ENCODE measurements at places on chromosomes 2 and 18. TPM values are rescaled to one million over a fixed set of nuclear protein-coding genes. Genes with fewer than 3 reads are reported as not detected.

DNA sequence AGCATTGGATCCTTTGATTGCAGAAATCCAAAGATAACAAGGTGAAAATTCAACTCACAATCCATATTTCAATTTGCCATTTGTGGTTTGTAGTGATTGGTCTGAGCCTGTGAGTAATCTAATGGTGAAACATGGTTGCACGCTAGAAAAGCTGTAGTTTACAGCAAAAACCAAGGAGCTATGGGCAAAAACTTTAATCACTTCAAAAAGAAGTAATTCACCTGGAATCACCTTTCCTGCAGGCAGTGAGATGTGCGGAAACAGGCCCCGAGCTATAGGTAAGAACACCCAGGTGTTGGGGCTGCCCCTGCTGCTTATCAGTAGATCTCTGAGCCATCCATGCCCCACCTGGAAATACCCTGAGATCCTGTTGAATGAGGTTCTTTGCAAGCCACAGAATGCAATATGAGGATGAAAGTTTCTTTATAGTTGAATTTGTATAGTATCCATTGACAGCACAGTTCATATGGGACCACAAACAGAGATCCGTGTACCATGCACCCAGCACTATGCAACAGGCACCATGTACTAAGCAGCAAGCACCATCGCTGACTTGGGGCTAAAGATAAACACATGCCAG lies 208.2 kb downstream of the SPP2 start:
- DNase-seq = no peak

DNA sequence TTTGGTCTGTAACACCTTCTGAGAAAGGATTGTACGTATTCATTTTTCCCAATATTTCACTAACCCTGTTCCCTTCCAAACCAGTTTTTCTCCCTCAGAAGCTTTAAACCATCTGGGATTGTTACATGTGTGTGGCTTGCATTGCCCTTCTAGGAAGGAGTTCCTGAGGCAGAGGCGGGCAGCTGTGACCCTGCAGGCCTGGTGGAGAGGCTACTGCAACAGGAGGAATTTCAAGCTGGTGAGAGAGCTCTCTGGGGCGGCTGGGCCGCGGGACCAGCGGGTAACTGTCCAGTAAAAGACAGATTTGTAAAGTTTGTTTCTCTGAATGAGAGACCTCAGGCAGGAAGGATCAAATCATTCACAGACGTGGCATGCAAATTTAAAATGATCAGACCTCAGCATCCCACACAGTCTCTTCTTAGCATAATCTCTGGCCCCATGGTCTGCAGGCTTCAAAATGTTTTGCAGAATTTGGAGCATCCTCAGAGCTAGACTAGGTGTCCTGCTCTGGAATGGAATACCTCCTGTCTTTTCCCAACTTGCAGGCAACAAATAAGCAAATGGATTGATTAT lies 40.2 kb upstream of the GPR17 start:
- no peak for DNase-seq

The TMEM198 gene
- total RNA-seq = 1.8 TPM

GRCh38 chr2:23283-23682 lies 23.0 kb downstream of the FAM110C start:
- DNase-seq = no peak

DNA sequence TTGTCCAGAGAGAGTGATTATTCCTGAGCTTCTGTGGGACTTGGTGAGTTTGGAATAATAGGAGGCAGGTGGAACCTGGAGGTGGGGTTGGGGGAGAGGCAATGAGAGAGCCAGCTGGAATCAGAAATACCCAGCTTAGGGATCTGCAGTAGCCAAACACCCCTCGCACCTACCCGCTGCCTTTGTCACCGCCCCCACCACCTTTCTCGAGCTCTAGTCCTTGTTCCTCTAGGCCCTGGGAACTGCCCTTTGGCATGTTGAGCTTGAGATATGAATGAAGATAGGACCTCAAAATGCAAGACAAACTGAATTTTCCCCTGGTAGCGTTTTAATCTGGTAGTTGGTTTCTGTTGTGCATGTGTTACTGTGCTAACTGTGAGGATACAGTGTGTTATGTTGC lies 242.9 kb downstream of the PTPRM start:
- DNase-seq = no peak

DNA sequence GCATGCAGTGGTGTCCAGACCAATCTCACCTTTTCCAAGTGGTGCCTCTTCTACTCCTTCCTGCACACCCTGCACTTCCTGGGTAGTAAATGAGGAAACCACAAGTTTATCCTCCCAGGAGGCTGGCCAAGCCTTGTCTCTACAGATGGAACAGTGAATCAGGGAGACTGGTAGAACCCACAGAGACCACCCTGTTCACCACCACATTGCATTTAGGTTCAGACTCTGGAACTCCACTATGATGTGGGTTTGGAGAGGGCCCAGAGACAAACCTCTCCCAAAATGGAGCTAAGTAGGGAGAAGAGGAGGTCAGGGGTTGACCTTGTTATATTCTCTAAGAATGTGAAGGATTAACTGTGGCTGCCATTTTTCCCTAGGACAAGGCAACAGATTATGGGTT lies 102.8 kb upstream of the FZD7 start:
- DNase-seq = no peak

- DNase-seq = peak; percentile 50
These were observed 74.1 kb downstream of the CABYR start for GRCh38 chr18:24212939-24213338.

- DNase-seq = peak; percentile 37
These were observed 47.1 kb downstream of the SLC4A1AP start for GRCh38 chr2:27710640-27711430.

The GDF7 gene
- total RNA-seq = not detected

GRCh38 chr2:138964418-138964817 lies 184.2 kb upstream of the NXPH2 start:
- DNase-seq = no peak

The CREG2 gene
- not detected for total RNA-seq

GRCh38 chr2:165443511-165443910 lies 26.0 kb upstream of the CSRNP3 start:
- no peak for DNase-seq

- DNase-seq = no peak
These were observed 73.3 kb upstream of the OTOS start for GRCh38 chr2:240213476-240214421.

The TDRD15 gene
- not detected for total RNA-seq

The CIB4 gene
- not detected for total RNA-seq

The RTP5 gene
- total RNA-seq = not detected

The GPR35 gene
- total RNA-seq = 1.8 TPM

DNA sequence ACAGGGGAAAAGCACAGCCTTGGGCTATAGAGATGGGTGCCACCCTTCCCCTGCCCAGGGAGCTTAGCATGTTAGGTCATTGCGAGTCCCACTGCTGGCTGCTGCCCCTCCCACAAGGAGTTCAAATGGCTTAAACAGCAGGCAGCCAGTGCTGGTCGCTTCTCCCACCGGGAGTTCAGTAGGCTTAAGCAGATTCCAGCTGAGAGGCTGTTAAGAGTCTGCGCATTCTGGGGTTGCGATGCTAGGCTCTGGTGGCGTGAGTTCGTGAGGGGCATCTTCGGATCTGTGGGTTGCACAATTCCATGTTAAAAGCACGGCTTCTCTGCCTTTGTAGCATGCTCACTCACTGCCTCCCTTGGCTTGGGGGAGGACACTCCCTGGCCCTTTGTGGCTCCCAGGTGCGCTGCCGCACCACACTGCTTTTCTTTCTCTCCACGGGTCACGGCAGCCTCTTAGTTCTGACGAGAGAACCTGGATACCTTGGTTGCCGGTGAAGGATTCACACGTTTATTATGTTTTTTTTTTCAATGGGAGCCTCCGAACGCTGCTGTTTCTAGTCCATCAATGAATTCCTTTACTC lies 93.2 kb downstream of the UNC80 start:
- DNase-seq = no peak

The ABCG8 gene
- total RNA-seq = 0.07 TPM

The DLGAP1 gene
- total RNA-seq = 0.13 TPM

- DNase-seq = no peak
These were observed 234.2 kb downstream of the CDH2 start for GRCh38 chr18:27942706-27943105.

- no peak for DNase-seq
These were observed 595.0 kb downstream of the STK39 start for GRCh38 chr2:167652401-167652800.

- no peak for DNase-seq
These were observed 47.1 kb downstream of the ACSL3 start for GRCh38 chr2:222907790-222908441.

GRCh38 chr2:217045700-217046475 lies 186.0 kb upstream of the TNP1 start:
- DNase-seq = no peak

DNA sequence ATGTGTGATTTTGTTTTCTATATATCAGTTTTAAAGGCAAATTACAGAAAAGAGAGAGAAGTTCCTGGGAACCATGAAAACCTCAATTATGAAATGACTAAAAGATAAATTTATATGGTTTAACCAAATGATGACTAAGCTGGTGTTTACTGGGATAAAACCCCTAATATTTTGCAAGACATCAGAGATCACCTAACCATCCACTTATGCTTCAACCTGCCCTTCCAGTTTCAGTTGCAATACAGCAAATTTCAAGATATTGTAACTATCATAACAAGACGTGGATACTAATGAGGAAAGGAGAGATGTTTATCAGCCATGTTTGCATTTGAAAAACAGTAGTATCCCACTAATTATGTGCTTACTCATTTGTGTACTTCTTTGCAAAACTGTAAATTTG lies 108.2 kb downstream of the GAREM1 start:
- no peak for DNase-seq

The MOGAT1 gene
- not detected for total RNA-seq

- DNase-seq = no peak
These were observed 155.1 kb downstream of the SS18 start for GRCh38 chr18:25935356-25935755.

DNA sequence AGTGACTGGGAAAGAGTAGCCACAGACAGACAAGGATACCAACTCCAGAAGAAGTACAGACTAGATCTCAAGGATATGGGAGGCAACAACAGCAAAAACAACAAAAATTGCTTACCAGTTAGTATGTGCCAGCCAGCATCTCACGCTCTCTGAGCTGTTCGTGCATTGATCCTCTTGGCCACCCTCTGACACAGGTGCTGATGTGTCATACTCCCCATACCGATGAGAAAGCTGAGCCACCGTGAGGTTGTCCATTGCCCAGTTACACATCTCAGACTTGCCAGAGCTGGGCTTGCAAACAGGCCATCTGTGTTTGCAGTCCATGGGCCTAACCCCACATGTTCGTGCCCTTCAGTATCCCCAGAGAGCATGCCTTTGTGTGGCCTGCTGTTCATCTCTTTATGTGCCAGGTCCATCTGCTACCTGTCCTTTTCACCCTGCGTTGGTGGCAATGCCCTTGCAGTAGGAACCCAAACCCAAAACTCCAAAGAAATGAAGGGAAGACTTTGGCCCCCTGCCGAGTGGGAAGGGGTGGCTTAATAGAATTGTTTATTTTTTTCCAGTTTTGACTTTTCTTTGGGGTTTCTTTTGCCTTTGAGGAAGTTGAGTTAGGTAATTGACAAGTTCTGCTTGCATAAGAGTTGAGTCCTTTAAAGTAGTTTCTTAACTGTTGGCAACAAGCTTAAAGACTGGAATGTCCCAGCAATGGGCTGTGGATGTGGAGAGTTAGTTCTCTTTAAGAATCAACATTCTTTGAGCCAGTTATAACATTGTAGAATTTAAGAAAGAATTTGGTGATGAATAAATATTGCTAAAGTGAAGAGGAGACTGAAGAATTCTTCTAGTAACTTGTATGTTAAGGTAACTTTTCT lies 46.7 kb downstream of the LYPD6B start:
- DNase-seq = no peak

- no peak for DNase-seq
These were observed 15.8 kb downstream of the CWC22 start for GRCh38 chr2:179991344-179991743.

GRCh38 chr2:56128235-56128634 lies 55.6 kb upstream of the CCDC85A start:
- DNase-seq = no peak

The PDE1A gene
- 3.8 TPM for total RNA-seq

DNA sequence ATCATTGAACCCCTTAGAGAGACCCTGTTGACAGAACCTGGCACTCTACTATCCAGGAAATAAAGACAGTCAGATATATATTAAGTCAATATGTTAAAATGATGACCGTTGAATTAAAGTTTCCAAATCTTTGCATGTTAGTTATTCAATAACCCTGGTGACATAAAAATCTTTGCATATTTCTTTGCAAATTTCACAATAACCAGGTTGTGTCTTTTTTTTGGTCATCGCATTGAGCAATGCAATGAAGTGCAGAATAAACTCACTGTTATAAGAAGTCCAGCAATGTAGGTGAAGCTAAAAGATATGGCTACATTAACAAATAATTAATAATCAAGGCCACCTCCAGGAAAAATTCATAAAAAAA lies 596.9 kb downstream of the NYAP2 start:
- DNase-seq = no peak

The ARHGEF4 gene
- total RNA-seq = 5.6 TPM

DNA sequence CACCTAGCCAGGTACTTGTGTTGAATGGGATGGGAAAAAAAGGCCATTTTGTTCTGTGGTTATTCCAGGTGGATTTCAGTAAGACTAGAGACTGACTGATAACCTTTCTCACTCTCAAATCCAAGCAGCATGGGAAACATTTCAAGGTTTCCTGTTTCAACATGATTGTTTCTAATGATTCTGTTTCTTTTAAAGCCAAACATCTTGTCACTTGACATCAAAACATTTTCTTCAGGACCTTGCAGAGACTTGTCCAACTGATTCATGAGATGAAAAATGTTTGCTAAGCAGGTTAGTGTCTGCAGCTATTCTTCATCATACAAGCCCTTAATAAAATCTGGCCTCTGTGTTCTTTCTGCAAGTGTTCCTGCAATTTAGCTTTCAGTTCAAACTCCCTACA lies 456.5 kb upstream of the CWC22 start:
- no peak for DNase-seq

DNA sequence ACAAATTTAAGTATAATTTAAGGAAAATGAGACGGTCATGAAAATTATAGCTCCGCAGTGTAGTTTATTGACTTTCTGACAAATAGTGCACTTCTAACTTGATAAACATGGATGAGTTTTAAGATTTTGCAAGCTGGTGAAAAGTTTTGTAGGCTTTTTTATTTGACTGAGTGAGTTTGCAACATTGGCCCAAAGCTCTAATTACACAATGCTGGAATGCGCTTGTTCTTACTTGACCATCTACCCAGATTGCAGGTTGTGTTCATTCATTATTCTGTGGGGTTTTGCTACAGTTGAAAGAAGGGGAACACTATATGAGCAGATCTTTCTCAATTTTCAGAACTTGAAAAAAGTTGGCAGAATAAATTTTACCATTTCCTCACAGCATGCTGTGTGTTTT lies 13.5 kb downstream of the SPOPL start:
- no peak for DNase-seq

The TRABD2A gene
- total RNA-seq = 0.68 TPM

DNA sequence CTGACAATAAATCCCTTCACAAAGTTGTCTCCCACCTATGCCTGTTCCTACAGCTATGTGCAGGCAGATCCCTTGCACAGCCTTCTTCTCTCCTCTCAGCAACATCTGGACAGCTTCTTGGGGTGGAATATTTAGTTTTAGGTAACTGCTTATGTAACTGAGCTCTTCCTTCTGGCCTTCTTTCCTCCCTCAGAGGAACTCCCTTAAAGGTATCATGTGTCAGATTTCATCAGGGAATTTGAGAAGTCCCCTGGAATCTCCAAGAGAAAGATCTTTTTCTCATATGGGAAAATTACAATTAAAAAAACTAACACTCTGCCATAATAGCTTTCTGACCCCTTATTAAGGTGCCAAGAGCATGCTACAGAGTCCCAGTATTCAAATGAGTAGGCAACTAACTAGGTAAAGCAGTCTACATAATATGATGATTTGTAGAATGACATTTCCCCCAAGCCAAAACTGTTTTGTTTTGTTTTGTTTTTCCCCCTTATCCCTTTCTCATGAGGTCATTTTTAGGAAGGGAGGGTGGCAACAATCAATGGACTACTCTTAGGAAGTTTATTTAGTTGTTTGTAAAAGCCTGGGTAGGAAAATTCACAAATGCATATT lies 2.4 kb downstream of the TMEM200C start:
- DNase-seq = no peak
